ENCODE measurements at places on chromosomes 7 and 10. TPM values are rescaled to one million over a fixed set of nuclear protein-coding genes. Genes with fewer than 3 reads are reported as not detected.

Gene PAX2
- total RNA-seq, result 122 TPM

Gene WDFY4
- 6.4 TPM for total RNA-seq

Gene PIK3CG
- total RNA-seq, result 6.7 TPM

Gene BLNK
- total RNA-seq, result 25.1 TPM

Gene VPS37D
- total RNA-seq, result 18.6 TPM

Gene SORBS1
- total RNA-seq, result 45.0 TPM

Gene AOAH
- total RNA-seq, result 11.5 TPM

Gene PON1
- 0.12 TPM for total RNA-seq

Gene TMEM225B
- 1.6 TPM for total RNA-seq

Gene SPDYE9
- total RNA-seq, result not detected

Gene H2BK1
- not detected for total RNA-seq

Gene MTPN
- 154 TPM for total RNA-seq

Gene ABCB4
- total RNA-seq, result 2.4 TPM

Gene MUC12
- total RNA-seq, result not detected

Gene MSMB
- total RNA-seq, result not detected

Gene HOXA10
- 98.8 TPM for total RNA-seq

Gene MACROH2A2
- 39.4 TPM for total RNA-seq

Gene TMEM178B
- 0.93 TPM for total RNA-seq

Gene NEUROD6
- not detected for total RNA-seq

Gene UFSP1
- 4.5 TPM for total RNA-seq

Gene CYP26A1
- 0.12 TPM for total RNA-seq

Gene NKX1-2
- not detected for total RNA-seq

Gene PHYHIPL
- 8.6 TPM for total RNA-seq

Gene IL6
- total RNA-seq, result 0.64 TPM

Gene HTR7
- 1.4 TPM for total RNA-seq

Gene IKZF1
- total RNA-seq, result 12.7 TPM

Gene CDHR1
- 0.23 TPM for total RNA-seq

Gene ATRNL1
- 207 TPM for total RNA-seq

Gene IGFBP3
- total RNA-seq, result 196 TPM

Gene C10orf53
- not detected for total RNA-seq

Gene KIAA1549
- 9.7 TPM for total RNA-seq

Gene CFAP69
- 31.7 TPM for total RNA-seq

Gene MEIG1
- total RNA-seq, result not detected

Gene FBXL13
- 3.2 TPM for total RNA-seq

Gene ATG9B
- 0.70 TPM for total RNA-seq

Gene ZNF277
- total RNA-seq, result 35.4 TPM

Gene CPXM2
- total RNA-seq, result 9.5 TPM

Gene BMPER
- 19.5 TPM for total RNA-seq

Gene EBLN1
- total RNA-seq, result not detected

Gene MKX
- total RNA-seq, result 0.47 TPM

Gene INMT
- total RNA-seq, result 9.5 TPM

Gene CAMK2B
- total RNA-seq, result 6.1 TPM

Gene AKR1E2
- 24.2 TPM for total RNA-seq

Gene SH2D4B
- total RNA-seq, result 0.12 TPM

Gene DMBT1
- 0.18 TPM for total RNA-seq

Gene TMEM140
- 8.9 TPM for total RNA-seq

Gene BAMBI
- 32.5 TPM for total RNA-seq

Measured in metanephros (tissue), 2 donors.